ENCODE measurements at places on chromosomes 12 and 14. TPM values are rescaled to one million over a fixed set of nuclear protein-coding genes. Genes with fewer than 3 reads are reported as not detected.

The GLIPR1L1 gene
- not detected for total RNA-seq

The CREBL2 gene
- total RNA-seq = 43.0 TPM

The CRIP2 gene
- 76.9 TPM for total RNA-seq

The DNAI7 gene
- not detected for total RNA-seq

The A2M gene
- 4.6 TPM for total RNA-seq

The AICDA gene
- total RNA-seq = not detected

The TMEM63C gene
- total RNA-seq = under 0.01 TPM

The NEUROD4 gene
- not detected for total RNA-seq

The SLC5A8 gene
- not detected for total RNA-seq

The PRH2 gene
- not detected for total RNA-seq

The NGB gene
- total RNA-seq = not detected

The PTGDR gene
- not detected for total RNA-seq

The TAS2R31 gene
- total RNA-seq = 10.9 TPM
